ENCODE measurements at places on chromosomes 6 and 20.

DNA sequence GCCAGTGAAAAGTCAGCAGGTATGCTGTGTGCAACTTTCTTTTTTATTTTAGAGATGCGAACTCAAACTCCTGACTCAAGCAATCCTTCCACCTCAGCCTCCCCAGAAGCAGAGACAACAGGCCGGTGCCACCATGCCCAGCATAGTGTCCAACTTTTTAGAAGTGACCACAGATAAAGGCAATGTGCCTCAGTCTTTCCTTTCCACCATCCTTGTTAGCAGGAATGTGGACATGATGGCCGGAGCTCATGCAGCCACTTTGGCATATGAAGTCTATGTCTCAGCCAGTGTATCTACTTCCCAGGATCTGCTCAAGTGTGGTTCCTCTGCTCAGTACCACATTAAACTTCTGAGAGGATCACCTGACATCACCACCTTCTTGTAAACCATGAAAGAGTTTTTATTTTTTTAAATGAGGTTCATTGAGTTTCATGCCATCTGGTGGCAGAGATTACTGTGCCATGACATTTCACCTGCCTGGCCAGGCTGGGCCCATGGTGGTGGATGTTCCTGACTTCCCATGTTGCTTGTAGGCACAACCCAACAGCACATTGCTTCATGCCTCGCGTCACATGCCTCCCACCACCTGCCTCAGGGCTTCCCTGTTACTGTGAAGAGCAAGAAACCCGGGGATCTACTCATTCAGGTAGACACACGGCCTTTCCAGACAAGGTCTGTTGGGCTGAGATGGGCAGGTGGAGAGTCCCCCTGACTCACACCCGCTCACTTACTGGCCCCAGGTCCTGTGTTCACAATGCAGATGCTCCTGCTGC, 216.5 kb downstream of the LY86 start:
- no peak for DNase-seq

DNA sequence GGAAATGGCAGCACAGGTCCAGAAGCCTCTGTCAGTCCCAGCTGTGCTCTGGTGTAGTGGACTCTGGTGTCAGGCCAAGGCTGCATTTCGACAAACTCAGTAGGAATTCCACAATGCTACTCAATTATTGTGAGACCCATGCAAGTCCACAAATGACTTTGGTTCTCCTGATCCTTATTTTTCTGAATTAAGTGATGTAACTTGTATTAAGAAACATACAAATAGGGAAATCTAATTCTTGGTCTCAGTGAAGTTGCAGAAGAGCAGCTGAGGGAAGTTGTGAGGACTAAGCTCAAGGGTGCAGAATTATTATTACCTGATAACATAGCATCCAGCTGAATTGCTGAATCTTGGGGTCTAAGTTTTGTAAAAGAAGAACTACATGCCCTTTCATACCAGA, 116.8 kb downstream of the MAFB start:
- DNase-seq, result no peak

GRCh38 chr6:138724015-138724414, 49.6 kb upstream of the CCDC28A start:
- DNase-seq, result no peak

GRCh38 chr6:41545247-41545702, 906 bp upstream of the FOXP4 start:
- DNase-seq, result no peak

GRCh38 chr6:106964099-106964498, 10.4 kb downstream of the CD24 start:
- DNase-seq, result no peak

DNA sequence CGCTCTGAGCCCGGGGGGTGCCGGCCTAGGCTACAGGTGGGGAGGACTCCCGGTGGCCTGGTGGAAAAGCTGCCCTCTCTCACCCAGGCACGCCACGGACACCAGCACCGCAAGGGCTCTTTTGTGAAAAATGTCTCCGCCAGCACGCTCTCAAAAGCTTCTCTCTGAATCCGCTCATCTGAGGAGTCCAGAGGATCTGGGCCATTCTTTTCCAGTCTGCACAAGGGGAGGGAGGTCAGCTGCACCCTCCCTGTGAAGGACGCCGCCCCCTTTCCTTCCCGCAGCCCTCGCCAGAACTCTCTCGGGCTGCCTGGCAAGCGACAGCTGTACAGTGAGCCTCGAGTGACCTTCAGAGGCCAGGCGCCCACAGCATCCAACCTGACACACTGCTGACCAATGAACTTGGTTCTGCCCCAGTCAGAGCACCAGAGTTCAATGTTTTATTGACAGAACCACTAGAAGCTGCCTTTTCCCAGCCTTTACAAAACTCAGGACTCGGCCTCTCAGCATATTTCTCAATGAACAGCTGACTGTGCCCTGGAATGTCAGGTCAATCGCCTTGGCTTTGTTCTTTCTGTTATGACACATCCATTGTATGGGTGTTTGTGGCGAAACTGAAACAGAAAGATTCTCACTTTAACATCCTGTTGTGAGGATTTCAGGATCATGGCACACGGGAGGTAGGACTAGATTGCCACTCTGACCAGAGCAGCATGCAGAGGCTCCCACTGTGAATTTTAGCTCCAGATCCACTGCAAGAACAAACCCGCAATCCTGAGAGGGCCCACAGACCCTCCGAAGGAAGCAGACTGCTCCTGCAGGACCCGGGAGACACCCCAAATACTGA, 26.7 kb downstream of the SERPINB9 start:
- DNase-seq, result no peak

DNA sequence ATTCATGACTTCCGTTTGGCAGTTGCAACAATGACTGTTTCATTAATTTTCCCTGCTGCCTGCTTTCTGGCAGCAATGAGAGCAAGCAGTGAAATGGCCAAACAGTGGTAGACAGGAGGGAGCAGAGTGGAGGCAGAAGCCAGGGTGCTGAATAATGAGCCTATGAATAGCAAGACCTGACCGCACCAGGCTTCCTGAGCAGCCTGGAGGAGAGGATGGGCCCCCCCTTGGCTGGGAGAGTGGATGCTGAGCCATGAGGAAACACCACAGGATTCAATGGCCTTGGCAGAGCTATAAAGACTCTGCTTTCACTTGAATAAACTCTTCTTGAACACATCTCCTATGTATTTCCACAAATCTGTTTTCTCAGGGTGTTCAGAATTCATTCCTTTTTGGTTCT, 68.1 kb upstream of the SNRPB2 start:
- DNase-seq, result no peak

GRCh38 chr6:31884528-31885035, 5.8 kb upstream of the SLC44A4 start:
- DNase-seq, result no peak

- no peak for DNase-seq
Observed at GRCh38 chr20:1920252-1920651, 25.0 kb downstream of the SIRPA start.

- no peak for DNase-seq
Observed at GRCh38 chr6:32741031-32741960, at the start of gene HLA-DQA2. Gene HLA-DQA2, plus strand, starts transcription at chr6:32741391. Its CDS starts 53 bp downstream, at chr6:32741444.

- no peak for DNase-seq
Observed at GRCh38 chr20:62972845-62973745, 20.6 kb downstream of the SLC17A9 start.

DNA sequence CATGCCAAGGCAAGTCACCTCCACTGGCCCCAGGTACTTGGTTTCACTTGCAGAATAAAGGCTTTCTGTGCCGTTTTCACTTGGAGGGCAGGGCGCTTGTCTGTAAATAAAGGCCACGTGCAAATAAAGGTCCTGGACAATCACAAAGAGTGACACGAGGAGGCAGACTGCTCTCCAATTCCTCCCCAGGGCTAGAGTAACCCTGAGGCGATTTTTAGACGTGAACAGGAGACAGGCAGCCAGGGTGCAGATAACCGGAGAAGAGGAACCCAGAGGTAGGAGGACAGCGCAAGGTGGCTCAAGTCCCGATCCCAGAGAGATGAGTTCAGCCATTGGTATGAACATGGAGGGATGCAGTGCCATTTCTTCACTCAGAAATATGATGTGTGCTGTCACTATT, 327.4 kb downstream of the KIF16B start:
- DNase-seq, result no peak

DNA sequence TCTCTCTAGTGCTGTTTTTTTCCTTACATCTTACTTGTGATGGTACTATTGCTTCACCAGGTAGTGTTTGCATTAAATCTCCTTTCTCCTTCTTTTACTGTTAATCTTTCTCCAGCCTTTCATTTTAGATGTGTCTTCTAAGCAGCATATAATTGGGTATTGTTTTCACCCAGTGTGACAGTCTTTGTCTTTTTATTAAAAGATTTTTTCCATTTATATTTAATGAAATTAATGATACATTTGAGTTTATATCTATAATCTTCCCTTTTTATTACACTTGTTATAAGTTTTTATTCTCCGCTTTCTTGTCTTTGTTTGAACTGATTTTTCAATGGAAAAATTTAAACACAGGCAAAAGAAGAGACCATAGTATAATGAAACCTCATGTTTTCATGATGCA, 8.7 kb downstream of the COL20A1 start:
- DNase-seq, result no peak

- no peak for DNase-seq
Observed at GRCh38 chr6:108359901-108360882, 65.3 kb downstream of the AFG1L start.

- no peak for DNase-seq
Observed at GRCh38 chr6:143180826-143181225, 120.1 kb downstream of the AIG1 start.

- no peak for DNase-seq
Observed at GRCh38 chr6:123116370-123116769, 120.3 kb downstream of the CLVS2 start.

DNA sequence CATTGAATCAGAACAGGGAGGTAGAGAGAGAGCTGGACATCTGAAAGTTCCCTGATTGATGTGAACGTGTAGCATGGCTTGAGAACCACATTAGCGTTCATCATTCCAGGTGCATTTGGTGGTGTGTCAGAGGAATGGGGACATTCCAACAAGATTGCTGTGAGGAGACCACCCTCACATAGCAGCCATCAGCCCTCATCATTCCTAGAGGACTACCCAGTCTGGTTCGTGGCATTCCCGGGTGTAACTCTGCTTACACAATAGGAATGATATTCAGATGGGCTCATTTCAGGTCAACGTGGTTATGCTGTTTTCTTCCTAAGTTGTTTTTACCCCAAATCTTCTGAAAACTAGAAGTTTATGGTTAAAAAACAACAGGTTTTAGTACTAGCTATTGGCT, 62.2 kb upstream of the KLHL31 start:
- no peak for DNase-seq

DNA sequence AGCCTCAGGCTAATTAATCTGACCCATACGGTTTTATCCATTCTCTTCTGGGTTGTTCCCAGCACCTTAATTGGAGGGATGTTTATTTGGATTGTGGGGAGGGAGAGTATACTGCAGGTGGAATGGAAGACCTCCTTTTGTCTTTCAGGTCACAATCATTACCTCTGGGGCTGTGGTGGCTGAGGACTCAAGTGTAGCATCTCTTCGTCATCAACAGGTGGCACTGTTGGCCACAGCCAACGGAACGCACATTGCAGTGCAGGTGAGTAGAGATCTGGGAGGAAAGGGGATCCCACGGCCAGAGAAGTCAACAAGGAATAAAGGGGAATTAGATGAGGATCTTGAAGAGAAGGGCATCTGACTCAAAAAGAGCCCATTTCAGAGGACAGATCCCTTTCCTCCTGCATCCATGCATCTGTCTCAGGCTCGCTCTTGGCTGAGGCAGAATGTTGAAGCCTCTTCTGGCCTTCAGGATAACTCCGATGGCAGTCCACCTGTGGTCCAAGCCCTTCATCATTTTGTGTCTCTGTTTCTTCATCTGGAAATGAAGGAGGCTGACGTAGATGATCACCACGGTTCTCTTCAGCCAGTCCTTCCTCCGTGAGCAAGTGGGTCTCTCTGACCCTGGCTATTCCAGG, 3.2 kb upstream of the DEF6 start:
- DNase-seq, result no peak

DNA sequence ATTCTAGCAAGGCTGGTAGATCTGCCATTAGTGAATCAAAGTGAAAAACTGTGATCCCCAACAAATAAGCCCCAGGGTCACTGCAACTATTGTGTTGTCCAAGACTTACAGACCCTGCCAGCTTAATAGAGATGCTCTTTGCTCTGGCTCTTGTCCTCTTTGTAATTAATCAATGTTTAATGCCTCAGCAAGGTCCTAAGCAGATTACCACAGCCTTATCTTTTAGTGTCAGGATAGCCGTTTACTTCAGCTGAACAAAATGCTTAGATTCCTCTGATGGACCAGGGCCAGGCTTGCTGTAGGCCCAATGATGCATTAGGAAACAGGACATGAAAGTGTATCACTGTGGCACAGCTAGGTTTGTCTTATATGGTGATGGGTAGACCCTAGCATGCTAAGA, 353.3 kb downstream of the HACE1 start:
- no peak for DNase-seq

DNA sequence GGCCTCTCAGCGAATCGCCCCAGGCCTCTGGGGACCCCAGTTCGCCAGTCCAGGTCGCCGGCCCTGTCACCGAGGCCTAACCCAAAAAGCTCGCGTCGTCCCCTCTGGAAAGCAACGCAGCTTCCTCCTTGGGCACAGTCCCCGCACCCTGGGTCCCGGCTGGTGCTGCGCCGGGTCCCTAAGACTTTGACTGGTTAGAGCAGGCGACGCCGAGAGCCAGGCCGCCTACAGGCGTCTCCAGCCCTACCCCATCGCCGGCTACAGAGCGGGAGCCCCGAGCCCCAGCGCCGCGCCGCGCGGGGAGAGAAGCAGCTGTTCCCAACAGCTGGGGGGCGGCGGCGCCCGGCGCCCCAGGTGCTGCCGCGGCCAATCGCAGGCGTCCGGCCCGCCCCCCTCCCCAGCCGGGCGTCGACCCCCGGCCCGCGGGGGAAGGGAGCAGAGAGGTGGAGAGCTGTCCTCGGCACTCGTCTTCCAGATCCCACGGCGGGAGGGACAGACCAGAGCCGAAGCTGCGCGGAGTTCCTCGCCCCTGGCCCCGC, 540 bp upstream of the RBM24 start:
- no peak for DNase-seq

DNA sequence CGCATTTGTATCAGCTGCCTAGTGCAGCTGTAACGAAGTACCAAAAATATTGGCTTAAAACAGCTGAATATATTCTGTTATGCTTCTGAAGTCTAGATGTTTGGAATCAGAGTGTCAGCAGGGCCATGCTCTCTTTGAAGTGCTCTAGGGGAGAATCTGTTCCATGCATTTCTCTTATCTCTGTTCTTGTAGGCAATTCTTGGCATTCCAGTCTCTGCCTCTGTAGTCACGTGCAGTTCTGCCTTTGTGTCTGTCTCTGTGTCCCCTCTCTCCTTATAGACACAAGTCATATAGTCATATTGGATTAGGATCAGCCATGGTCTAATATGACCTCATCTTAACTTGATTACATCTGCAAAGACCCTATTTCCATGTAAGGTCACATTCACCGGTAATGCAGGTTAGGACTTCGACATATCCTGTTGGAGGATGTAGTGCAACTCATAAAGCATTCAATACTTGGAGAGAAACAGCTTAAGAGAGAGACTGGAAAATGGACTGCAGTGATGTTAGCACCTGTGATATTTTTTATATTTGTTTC, 18.6 kb downstream of the FAM83B start:
- DNase-seq, result no peak

- DNase-seq, result no peak
Observed at GRCh38 chr20:63061051-63061770, 54.4 kb upstream of the BHLHE23 start.

- DNase-seq, result no peak
Observed at GRCh38 chr6:75085931-75086635, 119.8 kb downstream of the COL12A1 start.

- no peak for DNase-seq
Observed at GRCh38 chr6:163565140-163565539, 150.6 kb downstream of the QKI start.

GRCh38 chr6:110708295-110708950, 106.8 kb downstream of the CDK19 start:
- DNase-seq, result no peak
